ENCODE measurements at places on chromosomes 7 and 10.

DNA sequence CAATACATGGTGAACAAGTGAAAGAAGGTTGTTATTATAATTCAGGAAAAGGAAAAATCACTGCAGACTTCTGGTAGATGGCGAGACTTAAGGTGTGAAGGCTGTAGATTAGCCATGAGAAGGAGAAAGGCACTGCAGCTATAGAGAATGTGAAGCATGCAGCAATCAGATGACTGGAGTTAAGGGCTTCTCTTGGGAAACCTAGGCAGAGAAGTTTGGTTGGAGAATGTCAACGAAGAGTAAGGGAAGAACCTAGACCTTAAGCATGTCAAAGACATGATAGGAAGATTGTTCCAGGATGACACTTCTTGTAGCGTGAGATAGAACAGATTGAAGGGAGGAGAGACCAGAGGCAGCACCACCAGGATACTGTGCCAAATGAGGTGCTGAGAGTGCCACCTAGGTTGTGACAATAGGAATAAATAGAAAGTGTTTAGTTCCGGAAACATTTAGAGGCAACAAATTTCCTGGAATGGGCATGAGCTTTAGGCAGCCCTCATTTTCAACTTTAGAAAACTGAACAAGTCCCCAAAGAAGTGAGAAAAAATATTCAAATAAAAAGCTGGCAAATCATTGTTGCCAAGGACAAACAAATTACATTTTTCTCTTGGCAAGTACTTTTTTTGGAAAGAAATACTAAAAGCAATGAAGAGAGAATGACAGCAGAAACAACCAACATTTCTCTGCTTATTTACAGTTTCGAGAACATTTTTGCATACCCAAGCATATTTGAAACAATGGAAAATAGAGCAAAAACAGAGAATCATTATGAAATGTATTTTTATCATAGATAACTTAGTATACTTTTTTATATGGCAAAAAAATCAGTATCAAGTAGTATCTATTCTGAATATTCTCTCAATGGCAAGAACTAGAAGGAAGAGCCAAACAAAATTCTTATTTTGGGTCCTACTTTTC is 4.9 kb downstream of the LRRC17 start:
- no peak for DNase-seq

- no peak for DNase-seq
Measured at GRCh38 chr7:123746931-123747488, 1.8 kb downstream of the WASL start.

GRCh38 chr7:41207141-41207540 is 495.7 kb downstream of the INHBA start:
- DNase-seq, result no peak

GRCh38 chr10:11697718-11698527 is 44.3 kb upstream of the ECHDC3 start:
- DNase-seq, result no peak

- DNase-seq, result no peak
Measured at GRCh38 chr7:107708956-107709355, 35.0 kb upstream of the CBLL1 start.

DNA sequence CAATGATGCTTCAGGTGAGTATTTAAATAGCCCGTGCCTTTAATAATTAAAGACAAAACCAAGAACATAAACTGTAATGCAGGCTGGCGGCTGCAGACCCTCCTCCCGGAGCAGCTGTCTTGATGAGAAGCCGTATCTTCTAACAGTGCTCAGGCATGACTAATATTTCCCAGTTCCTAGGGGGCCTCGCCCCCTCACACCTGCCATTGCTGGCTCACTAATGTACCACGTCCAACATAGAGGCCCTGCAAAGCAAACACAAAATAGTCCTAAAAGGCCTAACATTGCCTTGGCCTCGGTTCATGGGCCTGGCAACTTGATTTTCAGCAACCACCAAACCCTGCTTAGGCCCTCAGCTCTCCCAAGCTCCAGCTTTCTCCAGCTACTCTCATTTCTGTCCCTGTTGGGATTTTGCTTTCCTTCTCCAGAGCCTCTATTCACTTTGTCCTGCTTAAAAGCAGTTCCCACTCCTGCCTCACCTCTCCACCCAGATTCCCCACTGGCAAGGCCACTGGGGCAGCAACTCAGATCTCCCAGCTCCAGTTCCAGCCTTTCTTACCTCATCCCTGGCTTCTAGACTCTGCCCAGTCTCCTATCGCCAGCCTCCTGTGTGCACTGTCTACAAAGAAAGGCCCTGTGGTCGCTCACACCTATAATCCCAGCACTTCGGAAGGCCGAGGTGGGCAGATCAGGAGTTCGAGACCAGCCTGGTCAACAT is 16.2 kb downstream of the SORBS1 start:
- no peak for DNase-seq

- no peak for DNase-seq
Measured at GRCh38 chr10:112202561-112203241, 19.1 kb upstream of the GPAM start.

DNA sequence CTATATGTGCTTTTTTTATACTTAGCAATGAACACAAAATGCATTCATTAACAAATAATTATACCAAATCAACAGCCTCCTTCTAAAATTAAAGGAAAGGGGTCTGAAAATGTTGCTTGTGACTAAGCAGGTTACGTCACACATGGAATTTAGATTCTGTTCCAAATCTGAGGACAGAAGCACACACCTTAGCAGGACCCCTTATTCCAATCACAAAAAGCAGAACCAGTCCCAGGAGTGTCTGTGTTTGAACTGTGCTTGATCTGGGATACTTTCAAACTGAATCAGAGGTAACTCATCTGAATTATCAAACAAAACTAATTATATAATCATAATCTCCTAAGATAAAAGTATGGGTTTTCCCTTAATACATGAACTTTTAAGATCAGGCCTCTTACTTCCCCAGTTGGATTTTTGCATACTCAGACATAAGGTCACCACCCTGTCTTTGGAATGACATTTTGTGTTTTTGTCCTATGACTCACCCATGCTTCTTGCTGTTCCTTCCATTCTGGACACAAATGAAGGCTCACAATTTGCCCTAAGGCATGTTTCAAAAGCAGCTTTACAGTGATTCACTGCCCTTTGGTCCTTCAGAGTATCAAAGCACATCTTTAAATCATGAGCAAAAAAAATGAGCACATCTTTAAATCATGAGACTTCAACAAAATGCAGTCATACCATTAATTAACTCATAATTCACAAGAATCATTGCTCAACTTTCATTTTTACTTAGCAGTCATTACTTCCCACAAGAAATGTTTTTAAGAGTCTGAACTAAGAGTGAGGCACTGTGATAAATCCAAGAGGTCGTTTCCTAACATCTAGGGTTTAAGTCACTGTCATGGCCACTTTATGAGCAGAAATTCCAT is 35.5 kb downstream of the SEMA3C start:
- no peak for DNase-seq

GRCh38 chr10:47175181-47176123 is 124.5 kb upstream of the GDF10 start:
- no peak for DNase-seq

GRCh38 chr10:120917521-120918250 is 66.5 kb downstream of the WDR11 start:
- no peak for DNase-seq

DNA sequence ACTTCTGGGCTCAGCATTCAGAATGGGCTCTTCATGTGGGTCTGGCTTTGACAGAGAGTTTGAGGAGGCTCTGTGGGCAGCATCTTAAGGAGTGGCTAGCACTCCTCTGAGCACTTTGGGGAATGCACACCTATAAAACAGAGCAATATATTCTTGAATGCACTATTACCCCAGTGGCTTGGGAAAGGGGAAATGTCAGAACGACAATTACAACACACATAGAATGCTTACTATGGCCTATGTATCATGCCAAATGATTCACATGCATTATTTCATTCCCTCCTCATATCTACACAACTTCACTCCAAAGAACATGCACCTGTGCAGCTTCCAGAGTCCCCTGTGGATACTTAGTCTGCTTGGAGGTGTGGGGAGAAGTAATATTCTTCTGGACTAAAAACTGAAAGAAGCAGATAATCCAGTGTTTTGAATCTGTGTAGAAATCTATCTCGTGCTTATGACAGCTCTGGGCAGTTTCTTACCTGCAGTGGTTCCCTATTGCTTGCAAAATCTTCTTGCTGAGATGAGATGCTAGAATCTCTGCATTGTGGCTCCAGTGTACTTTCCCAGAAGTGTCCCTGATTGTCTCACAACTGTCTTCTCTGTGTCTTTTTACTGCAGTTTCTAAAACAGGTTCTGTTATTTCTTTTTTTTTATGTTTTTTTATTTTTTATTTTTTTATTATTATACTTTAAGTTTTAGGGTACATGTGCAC is 5.5 kb upstream of the MGAM start:
- DNase-seq, result no peak

DNA sequence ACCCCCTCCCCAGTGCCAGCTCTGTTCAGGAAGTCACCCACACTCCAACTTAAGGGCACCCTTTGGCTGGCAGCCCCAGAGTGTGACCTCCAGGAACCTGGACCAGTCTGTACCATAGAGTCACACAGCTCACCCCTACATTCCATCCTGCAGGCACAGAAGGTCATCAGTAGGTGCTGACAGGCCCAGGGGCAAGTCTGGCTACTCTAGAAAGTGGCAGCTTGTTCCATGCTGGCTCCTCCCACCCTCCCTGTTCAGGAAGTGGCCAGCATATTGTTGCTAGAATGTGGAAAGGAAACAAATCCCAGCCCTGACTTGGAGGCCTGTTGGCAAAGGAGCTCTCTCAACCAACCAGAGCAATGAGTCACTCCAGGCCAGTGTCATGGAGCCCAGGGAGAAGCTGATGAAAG is 3.2 kb upstream of the NCOA4 start:
- no peak for DNase-seq

DNA sequence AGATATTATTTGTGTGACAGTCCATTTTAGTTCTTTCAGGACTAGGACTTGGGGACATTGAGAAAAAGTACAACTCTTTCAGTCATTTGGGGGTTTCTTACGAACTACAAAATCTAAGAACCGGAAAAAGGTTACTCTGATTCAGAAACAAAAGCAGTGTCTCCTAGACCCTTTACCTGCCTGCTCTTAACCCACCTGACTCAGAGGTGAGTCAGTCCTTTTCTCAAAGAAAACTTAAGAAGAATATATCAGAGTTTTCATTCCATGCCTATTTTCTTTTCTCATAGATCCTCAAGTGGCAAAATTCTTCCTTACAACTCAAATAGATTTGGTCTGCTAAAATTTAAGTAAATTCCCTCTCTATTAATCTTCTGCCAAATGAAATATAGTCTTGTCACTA is 114.9 kb upstream of the PTN start:
- DNase-seq, result no peak

DNA sequence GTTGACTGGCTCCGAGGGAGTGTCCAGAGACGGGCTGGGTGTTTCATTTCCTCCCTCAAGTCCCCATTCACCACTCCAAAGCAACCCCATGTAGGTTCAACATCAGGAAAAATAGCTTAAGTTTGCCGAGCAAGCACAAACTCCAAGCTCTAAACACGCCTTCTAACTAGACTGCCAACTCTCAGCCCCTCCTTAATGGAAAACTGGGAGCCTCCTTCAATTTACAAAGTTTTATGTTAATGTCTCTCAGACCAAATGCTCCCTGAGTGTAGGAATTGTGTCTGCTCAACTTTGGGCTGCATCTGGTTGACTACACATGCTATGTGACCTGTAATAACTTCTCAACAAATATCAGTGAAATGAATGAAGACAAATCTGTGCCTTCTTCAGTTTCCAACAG is 87.5 kb downstream of the FAM204A start:
- no peak for DNase-seq

- no peak for DNase-seq
Measured at GRCh38 chr10:46328853-46329689, 42.3 kb downstream of the ANTXRL start.

DNA sequence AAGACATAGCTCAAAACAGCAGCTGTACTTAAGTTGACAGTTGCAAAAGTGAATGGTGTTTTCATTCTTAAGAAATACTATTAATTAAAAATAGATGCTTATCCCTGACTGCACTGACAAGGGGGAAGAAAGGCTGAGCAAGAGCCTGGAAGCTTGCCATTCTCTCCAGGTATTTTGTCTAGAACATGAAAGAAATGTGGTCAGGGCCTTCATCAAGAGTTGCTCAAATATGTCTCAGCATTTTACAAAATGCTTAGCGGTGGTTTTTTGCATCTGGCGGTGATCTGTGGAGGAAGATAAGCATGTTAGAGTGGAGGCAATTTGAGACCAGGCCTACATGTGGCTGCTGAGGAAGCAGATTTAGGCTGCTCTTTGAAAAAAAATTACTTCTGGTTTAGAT is 46.4 kb upstream of the CC2D2B start:
- no peak for DNase-seq

- DNase-seq, result no peak
Measured at GRCh38 chr7:142338633-142339501, 81.0 kb upstream of the PRSS58 start.

DNA sequence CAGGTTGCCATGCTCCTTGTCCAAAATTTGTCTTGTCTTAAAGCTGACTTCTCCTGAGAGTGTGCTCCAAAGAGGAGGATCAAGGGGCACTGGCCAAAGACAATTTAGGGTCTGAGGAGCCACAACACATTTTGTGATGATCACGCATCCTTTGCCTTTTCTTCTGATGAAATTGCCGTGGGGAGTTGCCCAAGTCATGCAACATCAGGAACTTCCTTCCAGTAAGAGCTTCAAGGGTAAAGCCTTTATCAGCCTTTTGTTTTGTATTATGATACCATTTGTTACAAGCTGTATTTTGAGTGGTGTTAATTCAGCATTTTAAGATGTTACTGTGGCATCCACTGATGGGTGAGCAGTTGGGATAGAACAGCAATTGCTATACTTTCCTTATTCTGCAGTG is 131.2 kb upstream of the MKI67 start:
- no peak for DNase-seq

GRCh38 chr10:95459446-95460045 is 101.6 kb downstream of the SORBS1 start:
- no peak for DNase-seq

DNA sequence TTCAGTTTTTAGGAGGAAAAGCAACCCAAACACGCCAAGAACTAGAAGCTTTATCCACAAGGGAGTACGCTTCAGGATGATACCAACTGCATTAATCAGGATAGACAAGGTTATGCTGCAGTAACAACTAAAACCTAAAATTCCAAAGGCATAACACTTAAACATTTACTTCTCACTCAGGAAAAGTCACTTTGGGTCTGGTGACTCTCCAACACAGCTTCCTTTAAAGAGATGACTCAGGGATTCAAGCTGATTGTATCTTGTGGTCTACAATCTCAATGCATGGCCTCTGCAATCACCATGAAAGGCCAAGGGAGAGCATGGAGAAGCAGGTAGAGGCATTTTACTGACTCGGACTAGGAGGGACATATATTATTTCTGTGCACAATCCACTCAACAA is 315.8 kb downstream of the KCNMA1 start:
- no peak for DNase-seq

DNA sequence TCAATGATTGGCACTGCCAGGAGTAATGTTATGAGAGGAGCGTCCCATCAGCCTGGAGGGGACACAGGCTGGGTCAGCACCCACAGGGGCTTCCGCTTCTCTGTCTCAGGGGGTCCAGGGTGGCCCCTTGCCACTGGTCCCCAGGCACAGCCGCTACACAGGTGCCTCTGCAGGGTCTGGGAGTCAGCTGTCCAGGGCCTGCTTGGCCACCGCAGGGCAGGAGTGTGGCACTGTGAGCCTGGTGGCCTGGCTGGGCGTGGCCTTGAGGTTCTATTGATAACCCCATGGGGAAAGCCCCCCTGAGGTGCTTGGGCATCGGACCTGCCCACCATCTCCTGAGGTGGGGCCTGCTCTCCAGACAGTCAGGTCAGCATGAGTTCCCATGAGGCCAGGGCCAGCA is 136.6 kb downstream of the LHPP start:
- DNase-seq, result no peak

All from activated CD4-positive, alpha-beta T cell treated with anti-CD3 and anti-CD28 coated beads for 24 hours (primary cell).